ENCODE measurements at places on chromosomes 12 and 14. TPM values are rescaled to one million over a fixed set of nuclear protein-coding genes. Genes with fewer than 3 reads are reported as not detected.

Gene BTG1
- 69.1 TPM for total RNA-seq

Gene AKAP6
- 0.61 TPM for total RNA-seq

Gene TMTC1
- total RNA-seq: 0.03 TPM

Gene ESRRB
- total RNA-seq: 0.15 TPM

Gene FGF6
- not detected for total RNA-seq

Gene PMEL
- total RNA-seq: 1.0 TPM

Gene TAS2R13
- total RNA-seq: not detected

Gene P2RX2
- total RNA-seq: not detected

Gene IL31
- total RNA-seq: not detected

Gene PTPRQ
- 0.06 TPM for total RNA-seq

Gene MNAT1
- total RNA-seq: 43.9 TPM

Gene NUMB
- total RNA-seq: 39.9 TPM

Gene EIF2S3B
- total RNA-seq: 0.65 TPM

Gene KRT6C
- total RNA-seq: not detected

Gene ACOT6
- not detected for total RNA-seq

Gene CCDC184
- total RNA-seq: 2.7 TPM

Gene KCNMB4
- total RNA-seq: 0.16 TPM

Gene RNASE3
- total RNA-seq: not detected

Gene PIWIL1
- not detected for total RNA-seq

Gene ACOT4
- 2.2 TPM for total RNA-seq

Gene PRPH
- 1.6 TPM for total RNA-seq

Gene FOXG1
- 0.20 TPM for total RNA-seq

Gene PUS1
- 71.0 TPM for total RNA-seq

Gene PLEKHH1
- total RNA-seq: 3.2 TPM

Gene PIANP
- total RNA-seq: 0.84 TPM

Gene SLC2A3
- total RNA-seq: 7.1 TPM

All from A549 treated with Hydrocortisone at 1 μM for 4 hours (cell line).